ENCODE measurements at places on chromosomes 1 and 21. TPM values are rescaled to one million over a fixed set of nuclear protein-coding genes. Genes with fewer than 3 reads are reported as not detected.

HAO2 gene
- under 0.01 TPM for total RNA-seq

MEX3A gene
- 3.6 TPM for total RNA-seq

TTLL7 gene
- total RNA-seq, result 0.63 TPM

SAMD13 gene
- 0.63 TPM for total RNA-seq

MIXL1 gene
- total RNA-seq, result 0.13 TPM

WASF2 gene
- 54.5 TPM for total RNA-seq

C4BPA gene
- total RNA-seq, result not detected

STUM gene
- 0.25 TPM for total RNA-seq

GBP6 gene
- total RNA-seq, result not detected

HPCAL4 gene
- not detected for total RNA-seq

TARDBP gene
- 93.4 TPM for total RNA-seq

FRRS1 gene
- total RNA-seq, result 0.38 TPM

SUSD4 gene
- total RNA-seq, result under 0.01 TPM

OR2T11 gene
- not detected for total RNA-seq

RBM8A gene
- 60.6 TPM for total RNA-seq

VASH2 gene
- 0.13 TPM for total RNA-seq

SPRR2F gene
- total RNA-seq, result not detected

CAPZA1 gene
- total RNA-seq, result 171 TPM

TMEM269 gene
- under 0.01 TPM for total RNA-seq

WNT3A gene
- total RNA-seq, result not detected

CCDC17 gene
- 0.51 TPM for total RNA-seq

AMY1C gene
- total RNA-seq, result not detected

LCE3E gene
- total RNA-seq, result not detected

MINDY1 gene
- total RNA-seq, result 9.5 TPM

PROX1 gene
- total RNA-seq, result 56.4 TPM

ACTL8 gene
- total RNA-seq, result not detected

NCSTN gene
- 50.7 TPM for total RNA-seq

LAMC2 gene
- 12.6 TPM for total RNA-seq

SARS1 gene
- total RNA-seq, result 130 TPM

SELP gene
- total RNA-seq, result 0.13 TPM

GLMP gene
- 80.7 TPM for total RNA-seq

HES2 gene
- total RNA-seq, result 17.6 TPM

MOB3C gene
- total RNA-seq, result 9.9 TPM

CLEC20A gene
- not detected for total RNA-seq

CAPN9 gene
- not detected for total RNA-seq

OLFML2B gene
- total RNA-seq, result 0.13 TPM

CAPN8 gene
- total RNA-seq, result not detected

ZNF124 gene
- total RNA-seq, result 43.4 TPM

CYP4A11 gene
- total RNA-seq, result not detected

GREM2 gene
- total RNA-seq, result not detected

LMX1A gene
- not detected for total RNA-seq

OLIG2 gene
- total RNA-seq, result not detected

FAM151A gene
- not detected for total RNA-seq

Data from dermis microvascular lymphatic vessel endothelial cell (primary cell).